Spinal cord (tissue), 10 donors: ENCODE measurements at places on chromosomes 7 and 10.

DNA sequence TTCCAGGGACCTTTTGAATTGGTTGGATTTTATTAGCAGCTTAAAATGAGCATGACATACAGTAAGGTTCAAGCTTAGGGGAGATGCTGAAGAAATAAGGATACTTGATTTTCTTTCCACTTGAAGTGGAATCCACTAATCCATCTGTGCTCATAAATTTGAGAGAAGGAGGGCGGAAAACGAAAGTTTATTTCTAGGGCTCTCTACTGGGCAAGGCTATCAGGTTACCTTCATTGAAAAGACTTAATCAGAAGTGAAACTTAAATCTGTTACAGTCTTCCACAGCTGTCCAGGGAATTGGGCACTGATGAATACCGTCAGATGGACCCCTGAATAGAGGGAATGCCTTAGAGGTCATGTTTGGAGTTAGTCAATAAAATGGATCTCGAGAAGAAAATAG is 21.8 kb downstream of the AUTS2 start:
- DNase-seq: no peak

DNA sequence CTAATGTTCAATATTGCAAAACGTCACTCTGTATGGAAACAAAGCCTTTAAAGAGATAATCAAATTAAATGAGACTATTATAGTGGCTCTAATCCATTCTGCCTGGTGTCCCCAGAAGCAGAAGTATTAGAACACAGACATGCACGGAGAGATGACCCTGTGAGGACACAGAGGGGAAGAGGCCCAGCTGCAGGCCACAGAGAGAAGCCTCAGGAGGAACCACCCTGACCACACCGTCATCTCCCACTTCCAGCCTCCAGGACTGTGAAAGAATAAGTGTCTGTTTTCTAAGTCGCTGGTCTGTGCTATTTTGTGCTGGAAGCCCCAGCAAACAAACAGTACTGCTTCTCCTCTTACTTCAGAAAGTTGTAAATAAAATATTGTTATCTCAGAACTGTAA is 283.5 kb upstream of the ADARB2 start:
- DNase-seq: no peak

DNA sequence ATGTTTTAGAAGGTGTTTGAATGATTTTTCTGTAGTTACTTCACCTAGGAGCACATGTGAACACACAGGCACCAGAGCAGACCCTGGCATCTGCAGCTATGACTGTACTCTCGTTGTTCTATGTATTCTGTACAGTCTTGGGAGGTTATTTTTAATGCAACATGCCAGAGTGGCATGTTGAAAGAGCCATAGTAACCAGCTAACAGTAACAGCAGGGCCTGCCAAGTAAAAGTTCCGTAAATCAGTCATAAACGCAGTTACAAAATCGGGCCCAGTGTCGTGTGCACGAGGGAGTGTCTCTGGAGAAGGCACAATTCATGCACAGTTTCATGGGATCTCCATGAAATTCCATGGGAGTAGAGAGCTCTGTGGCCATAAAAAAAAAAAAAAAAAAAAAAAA is 108.3 kb upstream of the CDK6 start:
- no peak for DNase-seq

GRCh38 chr7:753190-753589 is 26.1 kb upstream of the PRKAR1B start:
- no peak for DNase-seq

DNA sequence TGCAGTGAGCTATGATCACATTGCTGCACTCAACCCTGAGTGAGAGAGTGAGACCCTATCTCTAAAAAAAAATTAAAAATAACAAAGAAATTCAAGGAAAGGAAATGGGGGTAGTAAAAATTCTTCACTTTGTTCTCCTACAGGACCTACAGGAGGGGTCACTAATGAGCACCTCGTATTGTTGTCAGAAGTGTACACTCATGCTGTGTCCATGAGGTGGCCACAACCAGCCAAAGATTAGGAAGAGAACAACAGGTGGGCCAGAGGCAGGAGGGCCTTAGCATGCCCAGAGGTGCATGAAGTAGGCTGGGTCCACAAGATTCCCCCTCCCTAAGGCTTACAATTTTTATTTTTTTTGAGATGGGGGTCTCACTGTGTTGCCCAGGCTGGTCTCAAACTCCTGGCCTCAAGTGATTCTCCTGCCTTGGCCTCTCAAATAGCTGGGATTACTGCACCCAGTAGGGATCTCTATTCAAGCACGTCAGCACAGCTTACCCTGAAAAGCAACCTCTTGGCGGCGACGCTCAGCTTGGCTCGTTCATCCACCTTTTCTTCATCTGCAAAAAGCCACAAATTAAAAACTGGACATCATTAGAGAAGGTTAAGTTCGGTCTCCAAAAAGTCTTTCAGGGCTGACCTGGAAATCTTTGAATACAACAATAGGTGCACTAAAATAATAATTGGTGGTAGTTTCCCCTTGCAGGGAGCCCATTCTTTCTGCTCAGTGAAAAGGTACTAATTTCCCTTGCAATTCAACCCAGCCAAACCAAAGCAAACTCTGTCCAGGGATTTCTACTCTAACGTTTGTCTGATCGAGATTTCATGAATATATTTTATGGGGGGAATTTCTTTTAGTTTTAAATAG is 104.4 kb downstream of the SVIL start:
- no peak for DNase-seq

DNA sequence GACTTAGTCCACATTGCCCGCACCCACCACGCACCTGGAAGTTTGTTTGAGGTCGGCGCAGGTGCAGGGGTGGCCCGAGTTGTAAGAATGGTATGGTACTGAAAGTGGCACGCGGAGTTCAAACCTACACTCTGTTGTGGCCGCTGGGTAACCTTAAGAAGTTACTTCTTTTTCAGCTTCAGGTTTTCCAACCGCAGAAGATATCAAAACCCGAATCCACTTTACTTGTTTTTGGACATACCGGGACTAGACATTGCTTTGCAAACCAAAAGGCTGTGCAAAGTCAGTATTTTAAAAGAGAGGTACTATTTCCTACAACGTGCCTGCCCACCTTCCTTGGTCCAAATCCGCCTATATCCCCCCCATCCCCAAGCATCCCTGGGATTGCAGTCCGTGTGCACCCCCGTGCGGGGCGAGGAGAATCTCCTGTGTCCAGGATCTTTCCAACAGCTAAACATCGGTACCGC is 1.0 kb downstream of the IGFBP3 start:
- no peak for DNase-seq

DNA sequence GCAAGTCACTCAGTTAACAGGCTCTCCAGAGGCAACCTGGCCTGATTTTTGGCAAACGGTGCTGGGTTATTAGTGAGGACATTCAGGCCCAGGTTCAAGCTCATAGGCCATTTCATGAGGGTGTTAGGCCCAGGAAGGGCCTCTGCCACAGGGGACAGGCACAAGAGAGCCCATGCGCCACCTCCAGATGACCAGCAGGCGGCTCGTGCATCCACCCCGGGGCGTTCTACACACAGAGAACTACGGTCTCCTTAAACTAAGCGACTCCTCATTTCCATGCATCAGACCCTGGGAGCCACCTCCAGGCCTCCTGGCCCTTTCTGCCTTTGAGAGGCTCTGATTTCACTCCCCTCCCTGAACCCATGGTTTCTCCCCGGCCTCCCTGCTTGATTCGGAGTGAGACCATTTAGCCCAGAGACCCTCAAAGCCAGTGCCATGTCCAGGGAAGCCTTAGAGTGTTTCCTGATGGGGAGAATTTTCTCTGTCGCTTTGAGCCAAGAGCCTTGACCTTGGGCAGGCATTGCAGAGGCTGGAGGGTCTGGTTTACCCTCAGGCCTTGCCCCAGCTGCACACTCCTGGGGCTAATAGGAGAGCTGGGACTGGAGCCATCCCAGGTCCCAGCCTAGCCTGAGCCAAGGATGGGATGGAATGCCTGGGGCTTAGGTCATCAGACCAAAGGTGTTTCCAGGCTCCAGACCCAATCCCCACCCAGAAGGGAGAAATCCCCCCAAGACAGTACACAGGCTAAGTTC is 188.0 kb downstream of the GRID1 start:
- DNase-seq: no peak

- DNase-seq: no peak
Measured at GRCh38 chr10:13352519-13352918, 4.4 kb upstream of the SEPHS1 start.

- DNase-seq: no peak
Measured at GRCh38 chr7:38306914-38307313, 33.5 kb upstream of the TARP start.

DNA sequence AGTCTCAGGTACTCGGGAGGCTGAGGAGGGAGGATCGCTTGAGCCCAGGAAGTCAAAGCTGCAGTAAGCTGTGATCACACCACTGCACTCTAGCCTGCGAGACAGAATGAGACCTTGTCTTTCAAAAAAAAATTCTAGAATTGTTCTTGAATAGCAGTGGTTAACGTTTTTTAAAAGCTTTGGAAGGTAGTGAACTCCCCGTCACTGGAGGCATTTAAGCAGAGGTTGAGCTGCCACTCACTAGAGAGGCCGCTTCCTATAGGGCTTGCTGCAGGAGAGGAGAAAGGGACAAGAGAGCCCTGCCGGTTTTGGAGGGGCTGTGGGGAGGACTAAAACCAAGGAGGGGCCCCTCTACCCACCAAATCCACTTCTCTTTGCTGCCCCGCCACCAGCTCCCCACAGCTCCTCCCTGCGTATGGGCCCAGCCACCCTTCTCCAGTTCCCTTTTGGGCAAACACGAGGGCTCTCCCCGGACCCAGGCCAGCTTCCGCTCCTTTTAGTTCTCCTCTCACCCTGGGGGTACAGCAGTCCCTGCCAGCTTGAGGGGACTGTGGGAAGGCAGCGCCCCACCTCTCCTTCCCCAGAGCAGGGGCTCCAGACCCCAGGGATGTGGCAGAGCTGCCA is 86.9 kb upstream of the GTF2I start:
- DNase-seq: no peak

DNA sequence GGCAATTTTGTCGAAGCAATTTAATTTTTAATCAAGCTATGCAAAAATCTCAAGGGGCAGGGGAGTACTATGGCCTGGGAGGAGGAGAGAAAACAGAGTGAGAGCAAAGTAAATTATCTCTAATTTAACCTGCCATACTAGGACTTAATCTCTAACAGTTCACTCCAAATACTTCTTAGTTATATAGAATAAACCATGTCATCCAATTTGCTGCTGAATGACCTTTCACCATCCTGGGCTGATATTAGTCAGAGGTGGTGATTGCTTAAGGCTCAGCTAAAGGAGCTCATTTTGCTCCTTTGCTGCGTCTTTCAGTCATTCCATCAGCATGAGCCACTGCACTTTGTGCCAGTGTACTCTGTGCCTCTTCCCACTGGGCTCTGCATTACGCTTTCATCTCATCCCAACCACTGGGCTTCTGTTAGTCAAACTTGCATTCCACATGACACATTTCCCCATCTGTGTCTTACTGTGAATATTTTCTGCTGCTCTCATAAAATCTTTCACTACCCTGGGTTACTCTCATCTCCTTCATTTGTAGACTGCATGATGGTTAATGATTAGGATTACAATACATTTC is 84.3 kb downstream of the CD36 start:
- DNase-seq: peak; percentile 67

DNA sequence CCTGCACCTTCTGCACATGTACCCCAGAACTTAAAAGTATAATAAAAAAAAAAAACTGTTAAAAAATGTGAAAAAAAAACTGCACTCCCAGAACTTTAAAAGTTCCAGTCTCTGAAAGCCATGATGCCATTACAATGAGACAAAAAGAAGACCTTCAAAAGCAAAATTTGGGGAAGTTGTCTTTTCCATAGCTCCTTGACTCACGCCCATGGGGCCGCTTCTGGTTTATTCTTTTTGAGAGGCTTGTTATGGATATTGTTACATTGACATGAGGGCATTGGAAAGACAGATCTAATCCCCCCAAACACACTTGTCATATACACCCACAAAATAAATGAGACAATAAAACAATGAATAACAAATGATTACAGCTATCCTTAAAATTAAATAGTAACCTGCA is 798 bp downstream of the BLNK start:
- no peak for DNase-seq

DNA sequence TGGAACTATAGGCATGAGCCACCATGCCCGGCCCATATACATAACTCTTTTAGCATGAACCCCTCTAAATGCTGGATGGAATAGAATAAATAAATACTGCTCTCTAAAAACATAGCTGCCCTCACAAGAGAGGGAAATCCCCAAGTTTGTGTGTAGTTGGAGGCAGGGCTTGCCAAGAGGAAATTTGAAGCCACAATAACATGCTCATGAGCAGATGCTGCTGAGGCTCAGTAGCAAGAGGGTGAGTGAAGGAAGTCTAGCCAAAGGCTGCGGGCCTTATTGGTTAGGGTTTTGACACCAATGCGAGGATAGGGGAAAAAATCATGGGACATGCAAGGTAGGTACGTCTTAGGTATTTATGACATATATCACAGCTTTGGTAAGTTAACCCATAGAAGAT is 17.3 kb downstream of the TPK1 start:
- DNase-seq: no peak

GRCh38 chr10:43846187-43846680 is 197.6 kb upstream of the ZNF32 start:
- no peak for DNase-seq

GRCh38 chr7:65953890-65954450 is 28.0 kb downstream of the GUSB start:
- DNase-seq: no peak

GRCh38 chr10:113788604-113789083 is 37.2 kb downstream of the PLEKHS1 start:
- peak; percentile 10 for DNase-seq

GRCh38 chr7:18590744-18591340 is 95.3 kb downstream of the HDAC9 start:
- peak; percentile 80 for DNase-seq

DNA sequence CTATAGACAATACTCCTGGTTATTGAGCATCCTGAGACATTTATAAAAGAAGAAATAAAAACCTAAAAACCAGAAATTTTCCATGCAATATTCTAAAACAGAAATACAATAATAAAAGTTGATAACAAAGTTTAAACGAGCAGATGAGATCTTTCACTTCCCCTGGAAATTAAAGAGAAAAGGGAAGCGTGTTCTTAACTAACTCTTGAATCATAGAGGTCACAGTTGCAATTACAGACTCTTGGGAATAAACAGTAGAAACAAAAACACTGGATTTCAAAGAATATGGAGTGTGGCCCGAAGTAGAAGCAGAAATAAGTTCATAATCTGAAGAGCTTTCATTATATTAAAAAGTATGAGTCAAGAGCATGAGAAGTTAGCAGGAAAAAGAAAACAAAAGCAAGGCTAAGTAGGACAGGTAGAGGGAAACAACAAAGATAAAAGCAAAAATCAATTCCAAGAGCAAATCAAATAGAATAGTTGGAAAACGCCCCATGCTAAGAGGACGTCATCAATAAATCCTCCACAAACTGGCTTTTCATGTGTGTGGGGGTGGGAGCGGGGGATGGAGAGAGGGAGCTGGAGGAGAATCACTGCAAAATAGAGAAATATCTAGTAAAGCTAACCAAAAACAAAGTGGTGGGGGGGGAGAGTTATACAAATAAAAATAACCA is 55.2 kb upstream of the C10orf71 start:
- DNase-seq: no peak

DNA sequence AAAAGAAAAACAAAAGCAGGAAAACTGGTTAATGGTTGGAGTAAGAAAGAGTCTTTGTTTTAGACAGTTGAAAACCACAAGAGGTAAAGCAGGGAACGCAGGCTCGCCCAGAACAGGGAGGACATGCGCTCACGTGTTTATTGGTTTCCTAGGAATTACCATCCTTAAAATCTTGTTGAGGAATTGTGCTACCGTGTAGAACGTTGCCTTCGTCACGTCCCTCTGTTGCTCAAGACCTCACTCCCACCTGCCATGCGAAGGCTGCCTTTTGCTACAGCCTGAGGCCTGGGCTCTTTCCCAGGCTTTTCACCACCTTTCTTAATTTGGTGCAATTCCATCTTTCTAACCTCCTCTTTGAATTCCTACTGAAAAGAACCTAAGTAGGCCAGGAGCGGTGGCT is 61.6 kb upstream of the CAMK1D start:
- DNase-seq: no peak

- no peak for DNase-seq
Measured at GRCh38 chr7:50275430-50275829, 29.1 kb upstream of the IKZF1 start.
